Bronchial epithelial cell (primary cell): ENCODE measurements at places on chromosomes 13 and 19. TPM values are rescaled to one million over a fixed set of nuclear protein-coding genes. Genes with fewer than 3 reads are reported as not detected.

GRCh38 chr13:31431722-31432137, 232.0 kb downstream of the B3GLCT start:
- DNase-seq, result peak; percentile 35

DNA sequence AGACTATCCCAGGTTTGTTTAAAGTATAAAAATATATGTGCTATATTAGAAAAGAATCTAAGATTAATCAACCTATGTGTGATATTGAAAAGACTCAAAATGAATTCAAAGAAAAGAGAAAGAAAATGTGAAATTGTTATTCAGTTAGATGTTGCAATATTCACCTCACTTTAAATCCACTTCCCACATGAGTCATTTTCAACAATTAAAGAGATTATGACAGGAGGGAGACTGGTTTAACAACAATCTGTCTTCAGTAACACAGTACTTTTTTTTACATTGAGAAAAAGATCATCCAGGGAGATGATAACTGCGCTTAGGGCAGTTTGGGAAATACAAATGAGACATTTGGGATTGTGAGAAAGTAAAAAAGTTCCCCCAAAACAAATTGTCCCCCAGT, 1246.2 kb downstream of the SLITRK1 start:
- DNase-seq, result peak; percentile 80

DNA sequence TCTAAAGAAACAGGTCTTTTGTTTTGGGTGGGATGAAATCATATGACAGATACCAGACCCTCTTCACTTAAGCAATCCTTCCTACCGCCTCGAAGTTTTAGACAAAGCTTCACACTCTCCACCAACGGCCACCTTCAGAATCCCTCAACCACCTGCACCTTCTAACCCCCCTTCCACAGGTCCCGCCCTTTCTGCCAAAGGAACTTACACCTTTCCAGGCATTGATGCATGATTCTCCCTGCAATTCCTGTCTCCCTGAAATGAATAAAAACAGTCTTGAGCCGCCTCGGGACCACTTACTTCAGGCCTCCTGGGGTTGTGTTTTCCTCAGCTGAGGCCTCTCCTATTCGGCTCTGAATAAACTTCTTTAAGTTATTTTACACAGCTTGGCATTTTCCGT, 859 bp downstream of the ZNF433 start:
- DNase-seq, result no peak

GRCh38 chr13:25109341-25109740, 13.4 kb downstream of the PABPC3 start:
- peak; percentile 13 for DNase-seq

DNA sequence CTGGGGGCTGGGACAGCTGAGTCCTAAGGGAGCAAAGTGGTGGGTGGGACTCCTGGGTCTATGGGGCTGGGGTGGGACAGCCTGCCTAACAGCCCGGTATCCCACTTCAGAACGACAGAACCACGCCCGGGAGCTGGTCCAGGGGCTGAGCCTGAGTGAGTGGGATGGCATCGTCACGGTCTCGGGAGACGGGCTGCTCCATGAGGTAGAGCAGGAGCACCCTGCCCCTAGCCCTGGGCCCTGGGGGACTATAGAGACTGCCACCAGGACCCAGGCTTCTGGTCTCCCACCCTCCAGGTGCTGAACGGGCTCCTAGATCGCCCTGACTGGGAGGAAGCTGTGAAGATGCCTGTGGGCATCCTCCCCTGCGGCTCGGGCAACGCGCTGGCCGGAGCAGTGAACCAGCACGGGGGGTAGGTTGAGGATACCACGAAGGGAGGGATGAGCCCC, 8.6 kb downstream of the SPHK2 start:
- no peak for DNase-seq

DNA sequence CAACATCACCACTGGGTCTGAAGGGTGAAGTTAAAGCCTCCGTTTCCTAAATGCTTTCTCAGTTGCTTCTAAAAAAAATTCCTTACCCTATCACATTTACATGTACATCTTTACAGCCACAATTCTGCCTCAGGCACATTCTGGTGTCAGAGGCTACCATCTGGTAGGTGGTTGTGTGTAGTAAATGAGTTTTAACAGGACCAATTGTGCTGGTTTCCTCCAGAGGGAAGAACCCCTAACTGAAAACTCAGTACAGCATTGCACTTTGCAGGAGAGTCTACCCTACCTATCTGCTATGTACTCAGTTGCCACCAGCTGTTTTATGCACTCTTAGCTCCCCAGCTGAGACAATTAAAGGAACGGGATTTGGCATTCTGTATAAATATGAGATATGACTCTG, 1576.5 kb downstream of the PCDH9 start:
- no peak for DNase-seq

- peak; percentile 30 for DNase-seq
Measured at GRCh38 chr13:24097064-24097463, 63.5 kb upstream of the SPATA13 start.

DNA sequence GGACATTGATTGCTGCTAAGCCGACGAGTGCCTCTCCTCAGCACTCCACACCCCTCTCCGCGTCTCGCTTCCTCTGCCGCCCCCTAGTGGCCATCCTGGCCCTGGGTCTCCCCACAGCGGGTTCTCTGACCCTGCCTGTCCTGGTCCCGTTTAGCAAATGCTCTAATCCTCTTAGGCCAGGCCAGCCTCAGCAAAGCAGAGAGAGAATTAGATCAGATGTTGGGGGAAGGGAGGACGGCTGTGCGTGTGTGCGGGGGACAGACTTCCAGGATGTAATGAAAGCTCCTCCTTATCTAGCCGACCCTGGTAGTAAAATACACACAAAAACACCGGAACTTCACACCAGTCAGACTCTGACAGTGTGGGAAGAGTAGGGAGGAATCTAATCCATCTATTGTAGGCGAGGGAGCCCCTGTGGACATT, 4.5 kb downstream of the TPRX2 start:
- DNase-seq, result peak; percentile 44

GRCh38 chr19:14102102-14102696, 11.6 kb upstream of the SAMD1 start:
- peak; percentile 30 for DNase-seq

DNA sequence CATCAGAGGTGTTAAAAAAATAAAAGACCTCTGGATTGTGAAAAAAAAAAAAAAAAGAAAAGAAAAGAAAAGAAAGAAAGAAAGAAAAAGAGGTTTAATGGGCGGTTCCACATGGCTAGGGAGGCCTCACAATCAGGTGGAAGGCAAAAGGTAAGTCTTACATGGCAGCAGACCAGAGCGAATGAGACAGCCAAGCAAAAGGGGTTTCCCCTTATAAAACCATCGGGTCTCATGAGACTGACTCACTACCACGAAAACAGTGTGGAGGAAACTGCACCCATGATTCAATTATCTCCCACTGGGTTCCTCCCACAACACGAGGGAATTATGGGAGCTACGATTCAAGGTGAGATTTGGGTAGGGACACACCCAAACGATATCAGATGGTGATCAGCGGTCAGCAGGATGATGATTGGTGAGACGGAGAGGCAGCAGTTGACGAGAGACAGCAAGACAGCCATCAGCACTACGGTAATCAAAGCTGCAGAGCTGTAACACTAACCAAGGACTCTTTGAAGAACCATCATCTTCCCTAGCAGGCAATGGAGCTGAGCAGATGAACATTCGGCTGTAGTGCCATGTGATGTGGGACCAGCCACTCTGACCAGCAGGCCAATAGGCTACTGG, 3.9 kb upstream of the CD209 start:
- DNase-seq, result peak; percentile 25

FGF21 gene
- not detected in 2 replicates for total RNA-seq

ATP4B gene
- not detected in 2 replicates for total RNA-seq

GPR183 gene
- 0.13 TPM in 1 of 2 replicates, not detected in the other for total RNA-seq

PEPD gene
- 33.7 and 35.8 TPM in 2 replicates for total RNA-seq
